Lung (tissue), 17 donors: ENCODE measurements at places on chromosomes 2 and 18.

- peak; percentile 5 for DNase-seq
Measured at GRCh38 chr2:22817197-22817596, 567.8 kb upstream of the KLHL29 start.

- no peak for DNase-seq
Measured at GRCh38 chr2:242004223-242004901, 134.8 kb downstream of the RTP5 start.

DNA sequence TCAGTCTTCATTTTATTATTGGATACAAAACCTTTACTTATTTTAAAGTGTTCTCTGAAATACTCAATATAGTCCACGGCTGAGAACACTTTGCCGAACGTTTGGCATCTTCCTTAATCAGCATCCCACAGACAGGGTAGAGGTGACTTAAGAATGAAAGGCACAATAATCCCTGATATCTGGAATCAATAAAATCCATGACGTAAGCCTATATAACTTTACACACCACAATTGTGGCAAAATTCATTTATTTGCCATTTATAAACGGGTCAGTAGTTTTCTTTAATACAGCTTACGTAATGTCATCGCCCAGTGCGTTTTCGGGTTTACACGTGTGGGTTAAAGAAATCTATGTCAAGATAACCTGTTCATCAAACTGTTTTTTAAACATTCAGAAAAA lies 1.3 kb downstream of the MGAT4A start:
- DNase-seq = no peak

GRCh38 chr2:25441353-25441752 lies 99.6 kb upstream of the DNMT3A start:
- no peak for DNase-seq

DNA sequence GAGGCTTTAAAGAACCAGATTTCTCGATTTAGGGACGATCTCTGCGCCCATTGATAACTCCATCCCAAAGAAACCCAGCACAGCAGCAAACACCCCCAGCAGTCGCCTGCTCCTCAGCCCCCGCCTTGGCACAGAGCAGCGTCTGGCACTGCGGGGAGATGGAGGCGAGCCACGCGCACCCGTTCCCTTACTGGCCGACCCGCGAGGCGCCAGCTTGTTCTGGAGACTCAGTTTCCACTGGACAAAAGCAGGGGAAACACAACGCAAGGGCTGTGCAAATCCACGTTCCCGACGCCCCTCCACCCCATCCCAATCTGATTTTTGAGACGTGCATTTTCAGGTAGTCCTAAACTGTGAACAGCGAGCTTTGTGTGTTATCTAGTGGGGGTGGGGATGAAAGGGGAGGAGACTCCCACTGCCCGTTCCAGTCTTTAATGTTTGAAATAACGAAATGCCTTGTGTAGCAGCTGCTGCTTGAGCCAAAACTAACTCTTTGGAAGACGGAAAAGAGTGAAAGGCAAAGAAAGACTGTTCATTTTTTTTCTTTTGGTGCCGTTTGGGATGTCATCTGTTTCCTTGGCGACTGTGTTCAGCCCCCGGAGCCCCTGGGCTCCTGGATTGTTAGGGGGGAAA lies 143.2 kb downstream of the MEIS1 start:
- peak; percentile 94 for DNase-seq

DNA sequence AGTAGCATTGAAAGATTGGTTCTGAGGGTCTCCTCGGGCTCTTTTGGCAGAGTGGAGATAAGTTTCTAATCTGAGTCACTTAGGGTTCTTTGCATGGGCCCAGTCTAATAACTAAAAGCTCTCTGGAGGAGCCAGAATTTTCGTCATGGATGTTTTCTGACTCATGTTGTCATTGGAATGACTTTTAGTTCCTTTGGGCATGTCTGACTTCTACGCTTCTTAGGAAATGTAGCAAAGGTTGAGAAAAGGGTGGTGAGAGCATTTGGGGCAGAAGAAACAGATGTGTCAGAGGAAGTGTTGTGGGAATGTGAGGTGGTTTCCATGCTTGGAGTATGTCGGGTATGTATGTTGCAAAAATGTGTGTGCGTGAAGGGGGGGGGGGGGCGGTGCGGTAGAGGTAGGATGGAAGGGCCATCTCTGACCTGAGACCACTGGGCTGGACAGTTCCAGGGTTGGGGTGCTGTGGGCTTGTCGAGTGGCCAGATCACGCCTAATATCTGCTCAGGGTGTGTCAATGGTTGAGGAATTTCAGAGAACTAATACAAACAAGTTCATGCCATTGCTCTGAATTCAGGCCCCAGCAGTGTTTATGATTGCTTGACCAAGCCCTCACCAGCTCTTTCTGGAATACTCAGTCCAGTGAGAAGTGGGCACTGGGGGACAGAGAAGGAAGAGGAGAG lies 26.9 kb downstream of the KLHL29 start:
- DNase-seq = no peak

DNA sequence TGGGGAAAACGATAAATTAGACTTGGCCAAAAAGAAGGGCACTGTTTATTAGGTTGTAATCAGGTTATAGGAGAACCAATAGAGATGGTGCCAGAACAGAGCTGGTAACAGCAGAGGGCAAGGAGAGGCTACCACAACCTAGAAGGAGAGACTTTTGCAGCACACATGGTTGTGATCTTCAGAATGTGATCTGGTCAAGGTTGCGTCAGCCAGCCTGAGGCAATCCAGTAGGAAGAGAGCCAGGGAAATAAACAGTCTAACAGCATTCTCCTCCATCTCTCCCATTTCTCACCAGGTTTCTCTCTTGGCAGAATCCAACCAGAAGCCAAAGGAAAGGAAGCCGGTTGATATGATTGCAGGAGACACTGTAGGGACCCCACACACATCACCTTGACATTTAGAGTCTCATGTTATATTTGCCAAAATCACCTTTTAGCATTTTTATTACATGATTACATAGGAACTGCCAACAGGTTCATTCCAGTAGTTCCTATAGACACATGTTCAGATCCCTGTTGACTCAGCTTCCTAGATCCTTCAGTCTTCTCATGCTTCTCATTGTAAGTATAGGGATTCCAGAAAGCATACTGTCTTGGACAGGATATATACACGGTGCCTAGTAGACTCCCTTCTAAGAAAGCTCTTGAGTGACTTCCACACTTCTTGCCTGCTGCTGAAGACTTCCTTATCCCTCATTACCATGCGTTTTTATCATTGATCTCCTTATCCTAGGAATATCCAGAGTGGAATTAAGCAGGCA lies 17.6 kb upstream of the SPATS2L start:
- DNase-seq = no peak

GRCh38 chr2:241018051-241018891 lies 19.9 kb downstream of the SNED1 start:
- no peak for DNase-seq

GRCh38 chr2:188244383-188244782 lies 47.3 kb upstream of the GULP1 start:
- DNase-seq = no peak

- DNase-seq = no peak
Measured at GRCh38 chr18:31506024-31506742, 8.2 kb downstream of the DSG2 start.

GRCh38 chr18:11665587-11665986 lies 23.5 kb upstream of the GNAL start:
- DNase-seq = no peak

DNA sequence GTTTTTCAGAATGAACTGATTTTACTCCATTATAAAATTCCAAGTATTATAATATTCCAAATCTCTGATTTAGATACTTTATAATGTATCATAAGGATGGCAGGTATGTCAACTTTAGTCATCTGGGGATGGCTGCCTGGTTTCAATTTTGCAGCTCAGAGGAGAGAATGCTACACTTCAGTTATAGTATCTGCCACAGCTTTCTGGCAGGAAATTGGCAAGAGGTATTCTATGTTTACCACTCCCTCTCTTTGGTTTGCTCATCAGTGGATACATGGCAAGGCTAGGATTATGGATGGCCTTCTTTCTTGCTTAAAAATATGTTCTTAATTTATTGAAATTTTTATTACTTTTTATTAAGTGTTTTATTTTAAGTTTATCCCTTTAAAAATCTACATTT lies 67.0 kb upstream of the TNFRSF11A start:
- no peak for DNase-seq

DNA sequence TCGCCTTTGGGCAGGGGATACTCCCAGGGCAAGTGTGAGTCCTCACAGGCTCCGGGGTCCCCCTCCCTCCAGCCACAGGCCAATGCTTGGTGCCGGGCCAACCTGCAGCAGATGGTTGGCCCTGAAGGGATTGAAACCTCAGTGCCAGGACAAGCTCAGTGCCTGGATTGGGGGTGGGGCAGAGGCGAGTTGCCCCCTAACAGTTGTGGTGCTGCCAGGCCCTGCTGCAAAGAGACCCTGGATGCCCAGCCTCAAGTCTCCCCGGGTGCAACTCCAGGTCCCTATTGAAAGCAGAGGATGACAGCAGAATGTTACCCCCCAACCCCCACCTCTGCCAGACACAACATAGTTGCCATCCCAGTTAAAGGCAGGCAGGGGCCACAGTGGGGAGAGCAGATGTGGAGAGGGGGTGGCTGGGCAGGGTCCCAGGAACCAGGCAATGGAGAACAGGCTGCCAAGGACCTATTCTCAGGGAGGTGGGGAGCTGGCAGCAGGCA lies 9.5 kb upstream of the RNF103 start:
- DNase-seq = no peak

DNA sequence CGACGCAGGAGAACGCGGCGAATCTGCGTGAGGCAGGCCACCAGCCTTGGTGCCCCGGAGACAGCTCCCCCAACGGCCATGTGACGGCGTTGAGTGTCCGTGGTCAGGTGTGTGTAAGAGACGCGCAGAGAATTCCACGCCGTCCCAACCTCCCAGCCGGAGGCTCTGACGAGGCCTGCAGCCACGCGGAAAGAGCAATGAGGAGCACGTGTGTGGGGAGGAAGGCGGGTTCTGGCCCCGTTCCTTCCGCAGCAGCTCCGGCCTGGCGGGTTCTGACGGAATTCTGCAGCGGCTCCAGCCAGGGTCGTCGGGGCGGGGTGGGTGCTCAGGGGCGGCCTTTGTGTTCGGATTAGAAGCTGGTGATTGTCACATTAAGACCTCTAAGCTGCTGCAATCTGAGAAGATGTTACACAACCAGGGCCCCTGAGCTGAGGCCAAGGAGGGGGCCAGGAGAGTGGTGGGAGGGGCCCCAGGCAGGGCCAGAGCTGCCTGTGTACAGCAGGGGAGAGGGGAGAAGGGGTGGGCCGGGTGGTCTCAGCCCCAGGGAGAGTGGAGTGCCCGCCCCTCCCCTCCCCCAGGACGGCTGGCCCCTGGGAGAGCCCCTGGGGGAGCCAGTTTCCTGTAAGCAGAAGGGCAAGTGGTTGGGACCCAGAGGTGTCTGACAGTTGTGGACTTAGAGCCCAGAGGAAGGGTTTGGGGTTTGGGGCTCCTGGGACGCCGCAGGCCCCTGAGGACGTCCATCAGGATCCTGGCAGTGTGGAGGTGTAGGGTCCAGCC lies 5.1 kb upstream of the GAL3ST2 start:
- DNase-seq = peak; percentile 84

GRCh38 chr2:194610297-194610696 lies 1046.7 kb upstream of the SLC39A10 start:
- DNase-seq = no peak

- no peak for DNase-seq
Measured at GRCh38 chr2:63651861-63652651, 63.3 kb downstream of the MDH1 start.

- DNase-seq = no peak
Measured at GRCh38 chr2:30302566-30302965, 71.2 kb downstream of the LBH start.

DNA sequence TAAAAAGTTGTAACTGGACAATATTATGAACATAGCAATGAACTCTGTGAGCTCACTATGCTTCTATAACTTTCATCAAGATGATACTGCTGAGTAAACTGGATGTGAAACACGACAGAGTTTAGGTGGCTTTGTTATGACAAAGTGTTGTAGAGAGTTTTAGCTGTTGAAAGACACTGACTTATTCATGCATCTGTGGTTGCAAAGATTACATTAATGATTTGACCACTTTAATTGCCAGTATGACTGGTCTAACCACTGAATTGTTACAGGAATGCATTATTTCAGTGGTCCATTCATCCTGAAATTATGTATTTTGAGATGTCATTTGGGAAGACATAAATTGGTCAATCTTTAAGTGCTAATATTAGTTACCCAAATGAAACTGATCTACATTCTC lies 117.9 kb downstream of the SPHKAP start:
- no peak for DNase-seq

- no peak for DNase-seq
Measured at GRCh38 chr2:95310651-95311050, 13.5 kb downstream of the KCNIP3 start.

DNA sequence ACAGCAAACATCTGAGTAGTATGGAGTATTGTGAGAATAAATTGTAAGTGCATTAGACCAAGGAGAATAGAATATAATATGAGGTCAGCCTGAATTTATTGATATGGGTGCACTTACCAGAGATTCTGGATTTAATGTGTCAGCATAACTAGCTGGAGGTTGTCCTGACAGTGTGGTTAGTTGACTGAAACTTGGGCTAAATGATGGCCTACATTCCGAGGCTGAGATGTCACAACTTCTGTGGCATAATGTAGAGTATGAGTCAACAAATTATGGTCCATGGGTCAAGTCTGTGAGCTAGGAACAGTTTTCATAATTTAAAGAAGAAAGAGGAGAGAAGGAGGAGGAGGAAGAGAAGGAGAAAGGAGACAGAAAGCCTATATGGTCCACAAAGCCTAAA lies 127.6 kb downstream of the QPCT start:
- no peak for DNase-seq

DNA sequence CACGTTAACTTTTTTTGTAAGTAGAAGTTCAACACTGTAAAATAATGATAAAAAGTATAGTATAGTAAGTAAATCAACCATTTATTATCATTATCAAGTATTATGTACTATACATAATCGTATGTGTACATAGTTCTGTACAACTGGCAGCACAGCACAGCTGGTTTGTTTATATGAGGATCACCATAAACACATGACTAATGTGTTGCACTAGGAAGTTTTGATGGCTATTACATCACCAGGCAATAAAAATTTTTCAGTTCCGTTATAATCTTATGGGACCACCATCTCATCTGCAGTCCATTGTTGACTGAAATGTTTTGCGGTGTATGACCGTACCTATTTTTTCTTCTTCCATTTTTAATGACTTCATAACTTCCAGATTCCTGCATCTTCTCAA lies 39.2 kb upstream of the ZNF385B start:
- DNase-seq = no peak

GRCh38 chr2:84716564-84716963 lies 164.3 kb downstream of the TRABD2A start:
- DNase-seq = no peak

DNA sequence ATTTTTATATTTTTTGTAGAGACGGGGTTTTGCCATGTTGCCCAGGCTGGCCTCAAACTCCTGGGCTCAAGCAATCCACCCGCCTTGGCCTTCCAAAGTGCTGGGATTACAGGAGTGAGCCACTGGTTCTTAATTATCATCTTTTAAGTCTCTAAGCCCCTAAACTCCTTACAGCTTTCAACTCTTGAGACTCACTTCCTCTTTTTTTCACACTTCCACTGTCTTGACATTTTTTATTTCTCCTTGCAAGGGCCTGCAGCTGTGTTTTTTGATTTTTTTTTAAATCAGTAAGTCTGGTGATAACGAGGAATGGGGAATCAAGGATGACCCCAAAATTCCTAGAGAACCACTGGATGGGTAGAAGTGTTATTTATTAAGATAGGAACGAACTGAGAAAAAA lies 8.6 kb upstream of the ABCB11 start:
- DNase-seq = no peak

- DNase-seq = no peak
Measured at GRCh38 chr2:226763320-226763719, 36.3 kb downstream of the IRS1 start.

GRCh38 chr18:79625195-79625923 lies 54.2 kb upstream of the CTDP1 start:
- no peak for DNase-seq

GRCh38 chr2:130728007-130728454 lies 839 bp upstream of the GPR148 start:
- DNase-seq = peak; percentile 21
